ENCODE measurements at places on chromosomes 2 and 18. TPM values are rescaled to one million over a fixed set of nuclear protein-coding genes. Genes with fewer than 3 reads are reported as not detected.

- no peak for DNase-seq
These were observed 87.6 kb upstream of the NFU1 start for GRCh38 chr2:69524799-69525198.

- no peak for DNase-seq
These were observed 312.2 kb downstream of the ZNF521 start for GRCh38 chr18:25039781-25040180.

DNA sequence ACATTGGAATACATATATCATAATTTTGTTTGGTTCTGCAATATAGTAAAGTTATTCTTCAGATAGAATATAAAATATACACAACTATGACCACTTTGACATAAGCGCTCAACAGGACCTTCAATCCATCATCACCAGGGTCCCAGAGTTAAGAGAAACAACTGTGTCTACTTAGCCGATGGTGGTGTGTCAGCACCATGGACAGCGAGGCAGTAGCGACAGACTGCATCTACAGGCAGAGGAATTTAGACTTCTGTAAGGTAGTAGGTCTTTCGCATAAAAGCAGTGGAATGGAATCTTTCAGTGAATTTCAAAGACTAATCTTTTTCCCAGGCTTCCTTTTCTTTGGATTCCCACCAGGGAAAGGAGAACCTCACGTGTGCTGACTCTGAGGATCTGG is 20.5 kb upstream of the LRPPRC start:
- DNase-seq: peak; percentile 66

- DNase-seq: no peak
These were observed 32.2 kb downstream of the SPATS2L start for GRCh38 chr2:200338692-200339091.

DNA sequence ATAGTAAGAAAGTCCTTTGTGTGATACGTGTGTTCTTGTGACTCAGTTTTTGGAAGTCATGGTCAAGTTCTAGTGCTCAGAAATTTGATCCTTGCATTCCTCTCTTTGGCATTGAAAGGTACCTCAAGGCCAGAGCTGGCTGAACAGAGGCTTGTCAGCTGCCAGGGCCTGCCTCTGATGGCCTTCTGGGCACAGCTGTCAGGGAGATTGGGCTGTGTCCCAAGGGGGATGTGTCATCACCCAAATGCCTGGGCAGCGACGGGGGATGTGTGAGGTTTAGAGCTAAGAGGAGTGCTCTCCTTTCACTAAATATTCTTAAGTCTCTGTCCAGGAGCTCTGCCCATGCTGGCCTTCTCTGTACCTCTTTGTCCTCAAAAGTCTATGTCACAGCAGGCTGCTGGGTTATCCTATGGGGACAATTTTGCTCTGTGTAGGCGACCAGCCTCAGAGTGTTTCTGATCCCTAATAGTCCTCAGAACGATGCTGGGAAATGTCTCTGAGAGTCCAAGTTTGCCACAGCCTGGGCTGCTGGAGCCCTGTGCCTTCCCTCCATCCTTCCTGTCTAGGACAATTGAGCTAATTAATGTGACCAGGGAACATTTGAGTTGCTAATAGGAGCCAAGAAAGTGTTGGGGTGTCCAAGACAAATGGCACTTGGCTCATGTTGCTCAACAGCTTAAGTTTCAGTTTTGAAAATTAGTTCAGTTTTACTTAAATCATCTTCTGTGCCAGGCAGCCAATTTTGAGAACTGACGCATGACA is 115.4 kb upstream of the ZNF521 start:
- DNase-seq: peak; percentile 60

DNA sequence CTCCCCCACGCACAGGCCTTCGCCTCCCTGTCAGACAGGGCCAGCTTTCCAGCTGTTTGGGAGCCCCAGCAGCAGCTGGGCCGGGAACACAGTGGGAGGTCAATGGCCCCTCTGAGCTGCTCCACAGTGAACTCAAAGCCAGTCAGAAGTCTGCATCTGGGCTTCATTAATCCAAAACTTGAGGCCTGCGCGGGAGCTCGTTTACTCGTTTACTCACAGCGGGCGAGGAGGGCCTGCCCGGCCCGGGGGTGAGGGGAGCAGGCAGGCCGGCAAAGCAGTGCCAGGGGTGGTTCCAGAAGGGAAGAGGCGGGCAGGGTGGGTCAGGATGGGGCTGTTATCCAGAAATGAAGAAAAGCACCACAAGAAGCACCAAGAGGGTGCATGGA is 36.8 kb upstream of the SEMA4C start:
- no peak for DNase-seq

DNA sequence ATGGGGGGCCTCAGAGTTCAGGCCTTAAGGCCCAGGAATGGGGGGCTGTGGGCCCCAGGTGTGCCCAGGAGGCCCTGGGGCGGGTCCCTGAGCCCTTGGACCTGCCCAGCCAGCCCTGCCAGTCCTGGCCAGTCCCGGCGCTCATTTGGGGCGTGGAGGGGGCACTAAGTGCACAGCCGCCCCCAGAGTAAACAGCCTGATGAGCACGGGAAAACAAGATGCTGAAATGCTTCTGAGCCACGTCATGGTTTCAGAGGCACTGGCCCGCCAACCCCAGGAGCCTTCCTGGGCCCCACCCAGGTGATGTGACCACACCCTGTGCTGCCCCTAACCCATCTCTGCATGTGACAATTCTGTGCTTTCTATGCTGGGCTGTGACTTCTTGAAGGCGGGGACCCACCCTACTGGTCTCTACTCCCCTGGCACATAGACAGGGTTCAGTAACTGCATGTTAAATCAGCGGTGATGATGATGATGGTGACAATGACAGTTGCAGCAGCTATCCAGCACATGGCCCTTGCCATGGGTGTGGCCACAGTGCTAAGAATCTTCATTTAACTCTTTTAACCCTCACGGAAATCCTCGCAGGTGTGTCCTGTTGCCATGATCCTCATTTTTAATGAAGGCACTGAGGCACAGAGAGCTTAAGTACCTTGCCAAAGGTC is 28.1 kb upstream of the ASPRV1 start:
- DNase-seq: no peak

- DNase-seq: no peak
These were observed 799 bp downstream of the CYTIP start for GRCh38 chr2:157443090-157443489.

DNA sequence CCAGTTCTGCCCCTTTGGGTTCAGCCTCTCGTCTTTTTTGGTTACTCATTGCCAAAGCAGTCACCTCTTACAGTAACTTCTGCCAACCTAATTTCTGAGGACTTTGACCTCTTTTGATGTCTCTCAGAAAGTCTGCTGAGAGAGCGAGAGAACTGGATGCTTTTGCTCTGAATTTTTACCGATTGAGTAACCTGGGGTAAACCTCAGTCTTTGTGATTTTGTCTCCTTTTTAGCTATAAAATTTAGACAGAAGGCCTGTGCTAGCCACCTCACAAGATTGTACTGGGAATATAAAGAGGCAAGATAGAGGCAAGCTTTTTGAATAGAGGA is 34.8 kb upstream of the IL1R1 start:
- DNase-seq: no peak

DNA sequence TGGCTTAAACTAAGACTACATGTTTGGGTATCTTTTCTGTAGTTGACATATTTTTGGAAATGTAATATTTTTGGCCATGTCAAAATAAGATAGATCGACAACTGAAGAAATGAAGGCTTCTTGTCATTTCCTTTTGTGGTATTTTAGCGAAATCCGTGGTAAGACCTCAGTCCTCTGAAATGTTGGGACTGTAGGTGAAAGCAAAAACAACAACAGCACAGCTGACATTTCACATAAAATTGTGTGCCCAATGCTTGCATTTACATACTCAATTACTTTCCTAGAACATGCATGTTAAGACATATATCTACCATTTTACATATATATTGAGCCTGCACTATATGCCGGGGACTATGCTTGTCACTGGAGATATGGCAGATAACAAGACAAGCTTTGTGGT is 50.2 kb downstream of the SPP2 start:
- DNase-seq: no peak

- DNase-seq: no peak
These were observed 13.7 kb upstream of the TTC39C start for GRCh38 chr18:24000613-24001490.

GRCh38 chr2:218093879-218094278 is 24.8 kb downstream of the RUFY4 start:
- DNase-seq: no peak

DNA sequence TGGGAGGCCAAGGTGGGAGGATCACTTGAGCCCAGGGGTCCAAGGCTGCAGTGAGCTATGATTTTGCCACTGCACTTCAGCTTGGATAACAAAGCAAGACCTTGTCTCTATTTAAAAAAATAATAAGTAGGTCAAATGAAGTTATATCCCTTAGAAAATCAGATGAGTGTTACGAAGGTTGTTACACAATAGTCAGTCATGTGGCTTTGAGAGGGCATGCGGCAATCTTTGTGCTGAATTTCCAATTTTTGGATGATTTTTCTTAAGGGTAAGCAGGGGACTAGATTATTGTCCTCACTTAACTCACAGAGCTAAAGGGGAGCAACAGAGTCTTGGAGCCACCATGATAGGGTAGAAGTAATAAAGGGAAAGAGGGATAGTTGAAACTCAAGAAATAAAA is 71.8 kb downstream of the B3GNT2 start:
- no peak for DNase-seq

DNA sequence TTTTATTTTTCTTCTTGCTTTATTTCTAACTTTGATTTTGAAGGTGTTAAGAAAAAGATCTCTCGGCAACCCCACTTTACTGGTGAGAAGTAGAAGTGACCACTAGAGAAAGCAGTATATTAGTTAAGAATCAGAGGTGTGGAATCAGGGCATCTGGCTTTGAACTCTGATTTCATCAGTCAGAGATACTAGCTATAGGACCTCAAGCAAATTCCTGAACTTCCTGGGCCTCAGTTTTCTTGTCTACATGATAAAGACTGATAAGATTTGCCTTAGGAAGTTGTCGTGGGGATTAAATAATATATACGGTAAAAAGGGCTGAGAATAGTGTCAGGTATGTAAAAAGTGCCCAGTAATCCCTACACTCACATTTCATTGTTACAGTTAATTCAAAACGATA is 440.3 kb upstream of the CRIM1 start:
- DNase-seq: no peak

The POTEF gene
- 5.4 TPM for total RNA-seq

The GNAL gene
- 0.97 TPM for total RNA-seq

All from Daoy (cell line).